ENCODE measurements at places on chromosomes 6 and 20. TPM values are rescaled to one million over a fixed set of nuclear protein-coding genes. Genes with fewer than 3 reads are reported as not detected.

DNA sequence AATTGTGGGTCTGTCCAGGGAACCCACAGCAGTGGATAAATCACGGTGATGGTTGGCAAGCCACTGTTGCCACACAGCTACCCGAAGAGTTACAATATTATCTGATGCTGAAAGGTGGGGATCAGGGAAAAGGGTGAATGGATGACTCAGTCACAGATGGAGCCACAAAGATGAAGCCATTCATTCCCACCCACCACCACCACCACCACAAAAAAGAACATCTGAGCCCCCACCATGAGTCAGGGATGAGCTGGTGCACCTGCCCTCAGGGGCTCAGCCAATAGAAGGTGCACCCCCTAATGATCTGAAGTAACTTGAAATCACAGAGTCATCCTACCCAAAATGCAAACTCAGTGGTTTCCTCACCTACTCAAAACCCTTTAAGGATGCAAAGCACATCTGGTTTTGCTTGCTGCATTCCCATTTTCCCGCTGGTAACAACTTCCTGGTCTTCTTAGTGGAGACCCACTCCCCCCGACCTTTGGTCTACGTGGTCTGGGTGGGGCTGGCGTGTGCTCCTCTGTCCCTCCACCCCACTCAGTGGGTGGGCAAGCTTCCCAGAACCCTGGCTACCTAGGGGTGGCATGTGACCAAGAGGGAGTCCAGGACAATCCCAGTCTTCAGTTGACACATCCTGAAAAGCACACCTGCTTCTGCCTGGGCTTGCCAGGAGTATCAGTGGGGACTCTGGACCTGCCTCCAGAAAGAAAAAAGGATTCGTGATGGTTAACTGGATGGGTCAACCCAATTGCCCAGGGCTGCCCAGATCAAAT, 125.5 kb downstream of the ANKRD60 start:
- DNase-seq: no peak

DNA sequence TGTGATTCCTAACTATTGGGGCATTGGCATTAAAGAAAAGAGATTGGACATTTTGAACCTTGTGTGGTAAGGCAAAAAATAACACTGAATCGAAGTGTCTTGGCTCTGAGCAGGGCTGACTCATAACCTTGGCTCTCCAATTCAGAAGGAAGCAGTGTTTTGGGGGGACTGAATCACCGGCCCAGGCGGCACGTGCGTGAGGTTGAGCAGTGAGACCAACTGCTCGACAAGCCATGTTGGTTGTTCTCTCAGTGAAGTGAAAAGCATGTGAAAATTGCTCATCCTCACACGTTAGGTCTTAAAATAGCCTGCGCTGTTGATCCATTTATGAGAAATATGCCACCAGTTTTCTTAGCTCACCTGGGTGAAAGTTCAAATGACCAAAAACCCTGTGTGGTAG, 137.8 kb upstream of the SPACA1 start:
- DNase-seq: no peak

DNA sequence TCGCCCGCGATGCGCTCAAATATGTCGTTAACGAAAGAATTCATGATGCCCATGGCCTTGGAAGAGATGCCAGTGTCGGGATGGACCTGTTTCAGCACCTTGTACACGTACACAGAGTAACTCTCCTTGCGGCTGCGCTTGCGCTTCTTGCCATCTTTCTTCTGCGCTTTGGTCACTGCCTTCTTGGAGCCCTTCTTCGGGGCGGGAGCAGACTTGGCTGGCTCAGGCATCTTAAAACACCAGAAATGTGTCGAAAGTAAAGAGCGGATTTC, 36.4 kb downstream of the HFE start:
- no peak for DNase-seq

DNA sequence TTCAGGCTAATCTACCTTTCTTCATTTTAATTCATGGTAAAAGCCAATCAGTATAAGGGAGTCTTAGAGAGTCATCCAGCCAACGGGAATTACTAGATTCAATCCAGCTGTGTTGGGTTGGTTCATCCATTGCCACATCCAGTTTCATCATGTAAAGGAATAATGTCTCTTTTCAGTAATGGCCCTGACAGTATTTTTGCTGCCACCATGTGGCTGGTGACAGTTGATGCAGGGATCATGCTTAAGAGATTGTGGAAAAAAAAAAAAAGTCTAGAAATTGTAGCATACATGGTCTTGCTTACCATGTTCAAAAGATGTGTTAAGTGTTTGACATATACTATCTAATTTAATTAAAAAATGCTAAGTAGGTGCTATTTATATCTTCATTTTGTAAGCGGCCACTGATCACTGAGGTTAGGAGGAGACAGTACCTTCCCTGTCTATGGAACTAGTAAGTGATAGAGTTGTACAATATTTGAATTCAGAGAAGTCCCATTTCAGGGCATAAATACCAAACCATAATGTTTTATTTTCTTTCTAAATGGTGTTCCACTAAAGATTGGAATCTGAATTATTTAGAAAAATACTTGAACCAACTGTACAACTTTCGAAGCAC, 135.9 kb downstream of the KHDRBS2 start:
- no peak for DNase-seq

Gene SLC22A7
- 0.28 TPM for polyA plus RNA-seq

Gene RIPPLY2
- not detected for polyA plus RNA-seq

- no peak for DNase-seq
Measured at GRCh38 chr6:88808381-88808780, 155.0 kb downstream of the RNGTT start.

DNA sequence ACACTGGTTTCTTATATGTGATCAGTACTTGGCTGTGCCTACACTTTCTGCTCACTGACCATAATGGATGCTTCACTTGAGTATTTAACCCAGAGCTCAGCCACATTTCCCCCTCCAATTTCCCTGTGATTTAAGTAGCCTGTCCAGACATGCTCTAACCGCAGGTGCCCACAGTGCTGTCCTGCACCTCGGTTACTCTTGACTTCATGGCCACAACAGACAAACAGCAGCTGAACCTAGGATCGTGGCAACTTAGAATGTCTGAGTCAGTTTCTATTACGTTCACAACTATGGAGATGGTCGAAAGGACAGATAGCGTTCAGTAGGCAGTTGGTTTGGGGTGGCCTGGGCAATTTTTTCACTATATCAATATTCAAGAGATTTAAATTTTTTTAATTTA, 306.9 kb upstream of the SGK1 start:
- no peak for DNase-seq
